ENCODE measurements at places on chromosomes 12 and 14.

DNA sequence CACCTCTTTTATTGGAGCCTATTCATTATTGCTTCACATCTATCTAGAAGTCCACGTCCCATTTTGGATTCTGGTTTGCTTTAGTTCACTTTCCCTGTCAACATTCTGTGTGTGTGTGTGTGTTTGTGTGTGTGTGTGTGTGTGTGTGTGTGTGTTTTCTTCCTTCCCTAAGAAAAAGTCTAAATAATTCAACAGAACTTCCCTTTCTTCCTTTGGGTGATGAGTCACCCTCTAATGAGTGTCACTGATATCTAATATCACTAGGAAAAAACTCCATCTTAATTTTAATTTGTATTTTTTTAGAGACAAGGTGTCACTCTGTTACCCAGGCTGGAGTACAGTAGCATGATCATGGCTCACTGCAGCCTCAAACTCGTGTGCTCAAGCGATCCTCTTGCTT lies 234.2 kb downstream of the TTC8 start:
- DNase-seq: no peak

DNA sequence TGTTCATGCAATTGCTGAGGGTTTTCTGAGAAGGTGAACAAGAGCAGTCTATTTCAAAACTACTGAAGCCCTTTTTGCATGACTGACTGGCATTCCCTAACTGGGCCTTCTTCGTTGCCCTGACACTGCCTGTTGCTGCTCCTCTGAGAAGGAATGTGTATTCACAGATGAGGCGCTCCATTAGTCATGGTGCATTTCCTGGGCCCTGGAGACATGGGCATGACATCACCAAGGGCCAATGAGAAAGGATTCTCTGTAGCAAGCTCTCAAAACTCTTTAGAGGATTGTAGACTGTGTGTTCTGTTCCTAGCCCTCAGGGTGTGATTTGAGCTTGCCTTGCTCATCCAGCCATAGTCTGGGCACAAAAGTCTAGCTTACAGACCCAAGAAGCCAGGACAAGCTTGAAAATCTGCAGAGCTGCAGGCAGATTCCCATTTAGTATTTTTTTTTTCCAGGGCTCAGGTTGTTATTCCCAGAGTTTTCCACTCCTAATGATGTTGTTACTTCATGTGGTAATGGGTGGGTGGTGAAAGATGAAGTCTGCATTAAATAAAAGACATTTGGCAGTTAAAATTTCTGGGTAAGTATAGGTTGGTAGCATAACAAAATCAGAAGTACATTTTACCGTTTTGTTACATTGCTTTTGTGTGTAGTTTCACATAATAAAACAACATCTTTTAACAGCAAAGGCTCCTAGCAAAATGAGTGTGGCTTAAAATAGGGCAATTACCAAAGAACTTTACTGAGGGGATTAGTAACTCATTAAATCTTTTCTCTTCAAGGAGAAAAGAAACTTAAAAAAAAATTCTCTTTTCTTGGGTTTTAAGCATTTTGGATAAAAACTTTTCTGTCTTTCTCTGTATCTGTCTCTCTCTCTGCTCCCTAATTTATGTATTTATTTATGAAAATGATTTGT lies 318.4 kb downstream of the RAD51B start:
- peak; percentile 15 for DNase-seq

GRCh38 chr12:55996201-55996714 lies 818 bp upstream of the SUOX start:
- DNase-seq: no peak

GRCh38 chr14:65336191-65336591 lies 76.3 kb upstream of the FUT8 start:
- DNase-seq: no peak

DNA sequence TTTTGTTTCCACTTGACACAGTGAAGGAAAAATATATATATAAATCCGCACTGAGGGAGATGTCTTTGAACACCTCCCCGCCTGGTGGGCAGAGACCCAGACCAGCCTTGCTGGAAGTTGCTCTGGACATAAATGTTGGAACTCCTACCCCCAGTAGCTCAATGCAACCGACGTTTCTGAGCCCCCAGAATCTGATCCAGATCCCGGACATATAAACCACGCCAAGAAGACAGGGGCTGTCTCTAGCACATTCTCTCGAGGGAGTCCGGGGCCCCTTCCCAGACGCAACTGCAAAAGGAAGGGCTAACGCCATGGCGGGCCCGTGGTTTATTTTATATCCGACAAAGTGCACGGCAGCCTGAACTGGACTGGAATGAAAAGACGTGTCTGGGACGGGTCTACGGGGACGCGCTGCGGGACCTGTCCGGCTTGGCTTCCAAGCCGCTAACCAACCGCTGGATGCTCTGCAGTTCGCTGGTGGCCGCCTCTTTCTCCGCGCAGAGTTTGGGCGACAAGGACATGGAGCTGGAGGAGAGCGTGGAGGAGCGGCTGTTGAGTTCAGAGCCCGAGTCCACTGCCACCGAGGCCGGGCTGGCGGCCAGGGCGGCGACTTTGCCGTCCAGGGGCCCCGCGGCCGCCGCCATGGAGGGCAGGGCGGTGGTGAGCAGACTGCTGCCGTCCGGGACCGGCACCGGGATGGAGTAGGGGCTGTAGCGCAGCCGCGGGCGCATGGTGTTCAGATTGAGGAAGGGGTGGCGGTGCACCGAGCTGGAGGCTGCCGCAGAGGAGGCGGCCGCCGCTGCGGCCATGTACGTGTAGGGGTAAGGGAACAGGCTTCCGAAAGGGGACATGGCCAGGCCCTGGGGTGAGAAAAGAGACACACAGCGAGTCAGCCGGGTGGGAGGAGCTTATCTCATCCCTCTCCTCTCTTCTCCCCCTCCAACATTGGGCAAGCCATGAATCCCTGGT lies 12.2 kb downstream of the TBX3 start:
- DNase-seq: no peak

- peak; percentile 95 for DNase-seq
Measured at GRCh38 chr12:109264095-109264942, 44.8 kb downstream of the FOXN4 start.
